Mesenteric fat pad (tissue), 1 donor: ENCODE measurements at places on chromosomes 3 and 15. TPM values are rescaled to one million over a fixed set of nuclear protein-coding genes. Genes with fewer than 3 reads are reported as not detected.
A peak's percentile ranks its signal among the peaks of the same experiment; 100 is the strongest.

GRCh38 chr3:32240159-32240545, 1.7 kb downstream of the CMTM8 start:
- DNase-seq = no peak

DNA sequence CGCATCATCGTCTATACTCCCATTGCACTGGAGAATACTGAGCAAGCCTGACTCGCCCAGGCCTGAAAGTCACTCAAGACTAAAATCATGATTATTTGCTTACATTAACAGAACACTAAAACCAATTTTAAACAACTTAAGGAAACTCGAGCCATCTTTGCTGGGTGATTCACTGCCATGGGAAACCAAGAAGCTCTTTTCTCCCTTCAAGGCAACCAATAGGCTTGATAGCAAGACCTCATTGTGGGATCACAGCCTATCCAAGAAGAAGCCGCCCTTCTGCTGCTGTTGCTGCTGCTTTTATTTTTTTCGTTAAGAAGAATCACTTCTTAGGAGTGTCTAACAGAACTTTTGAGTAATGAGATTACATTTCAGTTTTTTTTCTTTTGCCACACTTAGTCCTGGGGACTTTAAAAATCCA, 479.4 kb downstream of the FOXP1 start:
- DNase-seq = no peak

CYP8B1 gene
- not detected for total RNA-seq

DNA sequence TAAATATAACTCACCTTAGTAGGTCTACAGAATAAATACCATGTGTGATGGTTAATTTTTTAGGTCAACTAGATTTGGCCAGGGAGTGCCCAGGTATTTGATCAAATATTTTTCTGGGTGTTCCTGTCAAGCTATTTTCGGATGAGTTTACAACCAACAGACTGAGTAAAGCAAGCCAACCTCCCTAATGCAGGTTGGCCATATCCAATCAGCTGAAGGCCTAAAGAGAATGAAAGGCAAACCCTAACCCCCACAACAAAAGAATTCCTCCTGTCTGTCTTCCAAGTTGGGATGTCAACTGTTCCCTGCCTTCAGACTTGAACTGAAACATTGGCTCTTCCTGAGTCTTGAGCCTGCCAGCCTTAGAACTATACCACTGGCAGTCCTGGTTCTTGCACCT, 28.6 kb downstream of the TASOR start:
- no peak for DNase-seq

DNA sequence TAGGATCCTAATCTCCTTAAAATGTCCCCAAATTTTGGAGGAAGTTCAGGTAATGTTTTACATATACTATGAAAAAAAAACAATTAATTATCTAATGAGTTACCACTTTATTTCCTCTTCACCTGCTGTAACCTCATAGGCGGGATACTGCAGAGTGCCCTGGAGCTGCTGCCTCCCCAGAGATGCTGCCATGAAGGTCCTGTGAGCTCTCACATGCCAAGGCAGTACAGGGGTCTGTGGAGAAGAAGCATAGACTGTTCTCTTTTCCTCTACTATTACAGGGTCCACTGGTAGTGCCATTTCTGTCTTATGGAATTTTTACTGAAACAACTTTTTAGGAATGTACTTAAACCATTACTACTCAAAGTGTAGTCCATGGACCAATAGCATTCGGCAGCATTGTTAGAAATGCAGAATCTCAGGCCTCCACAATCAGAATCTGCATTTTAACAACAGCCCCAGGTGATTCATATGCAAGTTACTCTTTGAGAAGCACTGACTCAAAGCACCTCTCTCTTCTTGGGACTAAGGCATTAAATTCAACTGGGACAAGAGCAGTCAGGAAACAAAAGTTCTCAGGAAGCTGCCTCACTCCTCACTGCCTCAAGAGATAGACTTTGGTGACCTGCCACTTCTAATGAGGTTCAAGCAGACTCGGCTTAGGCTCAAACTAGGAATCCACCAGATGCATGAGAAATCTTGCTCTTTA, 30.3 kb upstream of the CPOX start:
- DNase-seq = no peak

LMLN gene
- total RNA-seq = 4.4 TPM

DNA sequence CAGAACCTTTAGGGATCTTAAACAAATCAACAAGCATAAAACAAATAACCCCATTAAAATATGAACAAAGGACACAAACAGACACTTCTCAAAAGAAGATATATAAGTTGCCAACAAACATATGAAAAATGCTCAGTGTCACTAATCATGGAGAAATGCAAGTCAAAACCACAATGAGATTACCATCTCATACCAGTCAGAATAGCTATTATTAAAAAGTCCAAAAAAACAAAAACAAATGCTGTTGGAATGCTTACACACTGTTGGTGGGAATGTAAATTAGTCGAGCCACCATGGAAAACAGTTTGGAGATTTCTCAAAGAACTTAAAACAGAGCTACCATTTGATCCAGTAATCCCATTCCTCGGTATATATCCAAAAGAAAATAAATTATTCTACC, 423.6 kb downstream of the OTOL1 start:
- DNase-seq = no peak

GRCh38 chr3:102092617-102093466, 243.5 kb downstream of the NFKBIZ start:
- no peak for DNase-seq

GRCh38 chr15:77630056-77630455, 2.7 kb downstream of the LINGO1 start:
- DNase-seq = no peak

PP2D1 gene
- total RNA-seq = not detected

- DNase-seq = peak; percentile 80
These were observed 2.6 kb downstream of the PPM1M start for GRCh38 chr3:52248165-52248541.

DNA sequence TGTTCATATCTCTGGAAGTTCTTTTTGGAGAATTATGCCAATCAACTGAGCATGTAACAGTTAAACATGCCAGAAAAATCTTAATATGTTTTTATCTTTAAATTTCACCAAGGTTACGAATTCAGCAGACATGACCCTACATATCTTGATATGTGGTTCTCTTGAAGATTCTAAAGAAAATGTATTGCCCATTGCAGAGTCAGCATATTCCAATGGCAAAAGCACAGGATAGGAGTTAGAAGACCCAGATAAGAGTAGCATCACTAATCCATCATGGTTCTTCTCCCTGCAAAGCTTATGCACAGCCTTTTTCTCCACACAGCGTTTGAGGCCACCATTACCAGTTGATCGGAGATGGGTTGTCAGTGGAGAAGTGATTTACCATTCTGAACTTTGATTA, 402.8 kb downstream of the EPHB1 start:
- DNase-seq = no peak

ROBO1 gene
- 7.1 TPM for total RNA-seq

GRCh38 chr15:45307230-45307924, 55.3 kb downstream of the SLC28A2 start:
- no peak for DNase-seq

- DNase-seq = no peak
These were observed 59.2 kb downstream of the RFX7 start for GRCh38 chr15:56184516-56184915.

WDR49 gene
- 0.64 TPM for total RNA-seq

GOLGA8O gene
- total RNA-seq = 1.5 TPM

DNA sequence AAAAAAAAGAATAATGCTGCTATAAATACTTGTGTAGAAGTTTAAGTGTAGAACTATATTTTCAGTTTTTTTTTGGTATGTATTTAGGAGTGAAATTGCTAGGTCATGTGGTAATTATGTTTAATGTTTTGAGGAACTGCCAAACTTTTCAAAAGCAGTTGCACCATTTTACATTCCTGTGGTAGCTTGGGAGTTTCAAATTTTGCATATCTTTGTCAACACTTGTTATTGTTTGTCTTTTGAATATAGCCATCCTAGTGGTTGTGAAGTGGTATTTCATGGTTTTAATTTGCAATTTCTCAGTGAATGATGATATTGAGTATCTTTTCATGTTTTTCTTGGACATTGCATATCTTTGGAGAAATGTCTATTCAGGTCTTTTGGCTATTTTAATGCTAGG, 30.4 kb downstream of the SKIL start:
- no peak for DNase-seq

GATA2 gene
- total RNA-seq = 15.4 TPM

LRRC34 gene
- total RNA-seq = 3.4 TPM

PAQR9 gene
- not detected for total RNA-seq

EPHA3 gene
- 2.8 TPM for total RNA-seq

DNA sequence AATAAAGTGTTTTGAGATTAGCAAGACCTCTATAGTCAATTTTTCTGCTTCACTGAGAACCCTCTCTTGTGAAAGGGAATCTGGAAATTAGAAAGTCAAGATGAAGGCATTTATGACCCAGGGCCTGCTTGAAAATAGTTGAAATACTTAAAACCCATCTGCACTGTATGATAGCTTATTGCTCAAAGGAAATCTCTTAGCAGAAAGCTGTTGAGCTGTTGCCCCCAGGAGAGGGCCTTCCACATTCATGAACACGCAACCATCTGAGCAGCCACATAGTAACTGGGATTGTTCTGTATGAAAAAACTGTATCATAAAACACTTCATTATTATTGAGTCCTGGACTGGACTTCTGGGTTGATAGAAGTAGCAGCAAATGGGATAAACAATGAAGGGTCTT, 106.4 kb upstream of the PTX3 start:
- no peak for DNase-seq

DNA sequence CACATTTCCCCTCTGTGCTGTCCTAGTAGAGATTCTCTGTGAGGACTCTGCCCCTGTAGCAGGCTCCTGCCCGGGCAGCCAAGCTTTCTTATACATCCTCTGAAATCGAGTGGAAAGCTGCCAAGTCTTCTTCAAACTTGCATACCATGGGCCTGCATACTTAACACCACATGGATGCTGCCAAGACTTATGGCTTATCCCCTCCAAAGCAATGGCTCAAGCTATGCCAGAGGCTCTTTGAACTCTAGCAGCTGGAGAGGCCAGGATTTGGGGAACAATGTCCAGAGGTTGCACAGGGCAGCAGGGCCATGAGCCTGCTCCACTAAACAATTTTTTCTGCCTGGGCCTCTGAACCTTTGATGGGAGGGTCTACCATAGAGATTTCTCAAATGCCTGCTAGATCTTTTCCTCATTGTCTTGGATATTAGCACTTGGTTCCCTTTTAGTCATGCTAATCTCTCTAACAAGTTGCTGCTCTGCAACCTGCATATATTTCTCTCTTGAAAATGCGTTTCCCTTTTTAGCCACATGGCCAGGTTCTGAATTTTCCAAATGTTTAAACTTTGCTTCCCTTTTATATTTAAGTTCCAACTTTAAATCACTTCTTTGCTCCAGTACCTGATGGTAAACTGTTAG, 6.1 kb upstream of the PLSCR4 start:
- no peak for DNase-seq

- DNase-seq = no peak
These were observed 12.2 kb downstream of the NCEH1 start for GRCh38 chr3:172698631-172699030.

FANCD2OS gene
- not detected for total RNA-seq

- no peak for DNase-seq
These were observed 614.8 kb downstream of the DIPK2A start for GRCh38 chr3:144586382-144586781.

DNA sequence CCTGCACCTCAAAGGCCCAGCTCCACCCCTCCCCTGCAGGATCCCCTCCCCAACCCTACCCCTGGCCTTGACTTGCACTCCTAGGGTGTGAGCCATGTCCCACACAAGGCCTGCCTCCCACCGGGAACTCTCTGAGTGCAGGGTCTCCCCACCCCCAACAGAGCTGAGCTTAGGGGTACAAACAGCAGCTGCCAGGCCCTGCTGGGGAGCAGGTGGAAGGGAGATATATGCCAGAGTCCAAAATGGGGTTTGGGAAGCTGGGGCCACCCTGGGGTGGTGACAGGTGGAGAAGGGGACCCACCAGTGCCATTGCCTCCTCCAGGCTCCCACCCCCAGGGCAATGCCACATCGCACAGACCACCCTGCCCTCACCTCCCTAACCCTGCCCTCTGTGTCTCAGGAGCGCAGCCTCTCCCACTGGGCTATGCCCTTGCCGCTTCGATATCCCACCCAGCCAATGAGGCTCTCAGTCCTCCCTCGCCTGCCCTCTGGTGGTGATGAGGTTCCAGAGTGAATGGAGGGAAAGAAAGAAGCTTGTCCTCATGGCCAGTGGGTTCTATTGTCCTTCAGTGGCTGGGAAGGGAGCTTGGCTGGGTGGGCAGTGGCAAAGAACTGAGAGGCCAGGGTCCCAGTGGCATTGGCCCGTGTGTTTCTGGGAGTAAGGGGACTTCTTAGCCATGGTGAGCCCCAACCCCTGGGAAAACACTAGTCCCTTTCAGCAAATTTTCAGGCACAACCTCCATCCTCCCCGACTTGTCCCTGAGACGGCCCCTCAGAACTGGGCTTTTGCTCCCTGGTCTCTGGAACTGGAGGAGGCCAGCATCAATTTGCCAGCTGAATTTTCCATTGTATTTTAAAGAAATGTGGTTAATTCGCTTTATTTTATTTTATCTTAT, 46.8 kb downstream of the CYP11A1 start:
- DNase-seq = no peak

DNA sequence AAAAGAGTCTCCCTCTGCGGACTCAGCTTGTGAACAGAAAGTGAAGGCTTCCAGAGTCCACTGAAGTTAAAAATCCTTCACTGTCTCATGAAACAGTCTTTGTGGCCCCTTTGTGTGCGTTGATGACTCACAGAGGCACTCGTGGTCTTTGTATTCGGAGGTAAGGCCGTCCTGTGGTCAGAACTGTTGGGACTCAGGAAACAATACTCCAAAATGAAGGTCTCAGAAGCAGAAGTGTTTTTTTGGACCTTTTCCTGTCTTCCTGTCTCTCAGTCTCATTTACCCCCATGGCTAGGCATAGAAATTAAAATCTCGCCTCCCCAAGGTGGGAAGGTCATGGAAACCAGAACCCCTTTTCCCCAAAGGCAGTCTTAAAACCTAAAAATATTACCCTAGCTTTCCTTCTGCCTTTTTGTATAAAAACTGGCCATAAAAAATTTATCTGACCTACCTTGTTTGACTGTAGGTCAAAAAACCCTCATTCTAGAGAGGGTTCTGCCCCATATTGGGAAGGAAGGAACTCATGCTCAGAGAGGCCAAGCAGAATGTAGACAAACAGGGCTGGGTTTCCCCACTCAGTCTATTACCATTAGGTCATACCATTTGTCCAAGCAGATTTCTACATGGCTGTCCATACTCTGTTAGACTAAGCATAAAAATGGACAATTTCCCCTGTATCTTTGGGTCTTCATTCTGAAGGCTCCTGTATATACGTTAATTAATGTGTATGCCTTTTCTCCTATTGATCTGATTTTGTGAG, 19.1 kb upstream of the EPB42 start:
- DNase-seq = peak; percentile 12

CCR9 gene
- total RNA-seq = not detected

KPNA1 gene
- total RNA-seq = 107 TPM

TNIK gene
- 3.7 TPM for total RNA-seq

DNA sequence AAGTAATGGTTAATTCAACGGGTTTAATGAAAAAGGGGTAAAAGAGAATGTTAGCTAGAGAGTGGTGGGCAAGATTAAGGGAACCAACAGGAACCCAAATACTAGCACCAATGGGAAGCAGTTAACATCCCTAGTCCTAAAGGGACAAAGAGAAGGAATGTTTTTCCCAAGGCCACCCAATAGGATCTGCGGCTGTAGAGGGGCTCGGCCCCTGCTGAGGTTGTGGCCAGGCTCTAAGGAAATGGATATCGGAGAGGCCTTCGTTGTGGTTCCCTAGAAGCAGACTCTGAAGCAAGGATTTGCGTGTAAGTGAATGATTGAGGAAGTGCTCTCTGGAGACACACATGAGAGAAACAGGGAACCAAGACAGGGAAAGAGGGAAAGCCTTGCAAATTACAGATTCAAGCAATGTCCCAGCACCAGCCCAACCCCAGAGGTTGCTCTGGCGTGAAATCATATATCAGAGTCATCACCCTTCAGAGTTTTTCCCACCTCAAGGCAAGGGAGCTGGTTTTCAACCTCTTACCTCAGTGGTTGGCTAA, 83.6 kb upstream of the TNIK start:
- DNase-seq = no peak
